HFFc6 (cell line): ENCODE measurements at places on chromosomes 6 and 20. TPM values are rescaled to one million over a fixed set of nuclear protein-coding genes. Genes with fewer than 3 reads are reported as not detected.

GRCh38 chr6:16277101-16277981, 39.0 kb downstream of the GMPR start:
- peak; percentile 87 for DNase-seq
- H3K36me3 ChIP-seq: no peaks in the 10 kb centered on the region; the same call in 1 of the 2 replicates
- peak overlapping the region; percentile 71 for H3K27ac ChIP-seq
- H3K27me3 ChIP-seq: peaks cover 13% of the 10 kb centered on the region
- peak overlapping the region; percentile 82 for H3K4me3 ChIP-seq
- H3K4me1 ChIP-seq: peaks cover 38% of the 10 kb centered on the region

DNA sequence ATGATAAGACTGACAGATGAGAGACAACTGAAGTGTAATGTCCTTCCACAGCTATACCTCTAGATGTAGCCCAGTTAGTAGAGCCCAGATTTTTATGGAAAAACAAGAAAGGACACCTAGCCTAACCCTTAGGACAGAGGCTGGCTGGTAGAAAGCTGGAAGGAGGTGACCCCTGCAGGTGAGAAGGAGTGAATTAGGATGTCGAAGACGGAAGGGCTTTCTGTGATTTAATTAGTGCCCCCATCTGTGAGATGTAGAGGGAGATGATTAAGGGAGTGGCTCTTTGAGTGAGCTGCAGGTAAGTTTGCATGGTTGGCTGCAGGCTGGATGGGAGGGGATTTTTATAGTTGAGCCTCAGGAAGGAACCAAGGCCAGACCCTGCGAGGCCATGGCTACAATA, 82.8 kb downstream of the GFRA4 start:
- no peak overlapping the region for H3K4me3 ChIP-seq
- peaks cover 8% of the 10 kb centered on the region for H3K4me1 ChIP-seq
- peaks cover 1% of the 10 kb centered on the region; the same call in 1 of the 2 replicates for H3K27me3 ChIP-seq
- DNase-seq: no peak

- peaks cover 52% of the 10 kb centered on the region for H3K36me3 ChIP-seq
- H3K27me3 ChIP-seq: peaks cover 5% of the 10 kb centered on the region
- H3K4me3 ChIP-seq: no peak overlapping the region
- no peak overlapping the region; the same call in 1 of the 2 replicates for H3K27ac ChIP-seq
- no peaks in the 10 kb centered on the region for H3K4me1 ChIP-seq
Measured at GRCh38 chr20:58992911-58993310, 11.9 kb downstream of the NELFCD start.

- no peak overlapping the region for H3K27ac ChIP-seq
- peaks cover 47% of the 10 kb centered on the region for H3K4me1 ChIP-seq
- no peaks in the 10 kb centered on the region; the same call in 1 of the 2 replicates for H3K27me3 ChIP-seq
- no peak overlapping the region for H3K4me3 ChIP-seq
Measured at GRCh38 chr20:43385914-43386313, 71.8 kb upstream of the SRSF6 start.

DNA sequence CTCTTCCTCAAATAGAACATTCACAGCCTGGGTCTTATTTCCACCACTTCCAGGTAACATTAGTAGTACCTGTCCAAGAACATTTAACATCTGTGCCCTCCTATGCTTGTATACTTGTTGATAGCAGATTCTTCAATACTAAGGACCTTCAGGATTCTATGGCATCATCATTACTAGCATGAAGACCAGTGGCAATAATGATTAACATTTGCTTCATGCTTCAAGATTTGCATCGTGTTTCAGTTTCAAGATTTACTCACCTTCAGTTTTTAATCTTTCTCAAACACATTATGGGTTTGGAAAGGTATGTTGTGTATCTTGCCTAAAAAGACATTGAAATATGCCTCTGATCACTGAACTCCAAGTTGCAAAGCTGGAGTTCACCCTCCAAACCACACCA, 412.8 kb upstream of the NRSN1 start:
- H3K4me3 ChIP-seq: no peak overlapping the region
- H3K27ac ChIP-seq: no peak overlapping the region
- H3K36me3 ChIP-seq: no peaks in the 10 kb centered on the region; the same call in 1 of the 2 replicates
- no peaks in the 10 kb centered on the region for H3K4me1 ChIP-seq

DNA sequence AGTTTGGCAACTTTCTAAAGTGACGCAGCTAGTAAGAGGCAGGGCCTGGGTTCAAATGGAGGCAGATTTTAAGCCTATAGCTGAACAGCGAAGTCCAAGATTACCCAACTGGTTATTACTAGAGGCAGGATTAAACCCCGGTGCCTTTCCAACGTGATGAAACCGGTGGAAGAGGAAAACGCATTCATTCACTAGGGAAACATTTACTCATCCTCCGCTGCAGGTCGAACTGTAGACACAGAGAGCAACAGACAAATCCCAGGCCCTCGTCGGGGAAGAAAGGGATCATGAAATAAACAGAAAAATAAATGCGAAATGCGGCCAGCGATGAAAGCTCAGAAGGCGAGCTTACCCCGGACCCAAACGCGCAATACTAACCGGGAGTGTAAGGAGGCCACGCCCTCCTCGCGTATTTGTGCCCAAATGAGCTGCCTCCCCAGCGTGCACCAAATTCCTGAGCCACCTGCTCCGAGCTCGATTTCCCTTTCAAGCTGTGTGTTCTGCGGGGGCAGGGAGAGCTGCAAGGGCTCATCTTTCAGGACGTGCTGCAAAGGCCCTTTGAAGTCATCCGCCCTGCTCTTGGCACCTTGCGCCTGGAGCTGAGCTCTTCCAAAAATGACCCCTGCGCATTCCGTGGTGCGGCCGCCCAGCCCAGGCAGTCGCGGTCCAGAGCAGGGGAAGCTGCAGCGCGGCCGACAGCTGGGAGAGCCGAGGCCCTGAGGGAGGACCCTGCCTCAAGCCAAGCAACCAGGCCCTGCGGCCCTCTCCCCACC, 46.9 kb downstream of the PDYN start:
- H3K27me3 ChIP-seq: peaks cover 55% of the 10 kb centered on the region
- DNase-seq: no peak
- no peaks in the 10 kb centered on the region for H3K36me3 ChIP-seq
- H3K27ac ChIP-seq: no peak overlapping the region
- peaks cover 6% of the 10 kb centered on the region; the same call in 1 of the 2 replicates for H3K4me1 ChIP-seq
- peak overlapping the region; percentile 22; the same call in 1 of the 2 replicates for H3K4me3 ChIP-seq

GRCh38 chr6:144181639-144182038, 31.3 kb downstream of the STX11 start:
- H3K4me3 ChIP-seq: no peak overlapping the region
- H3K27ac ChIP-seq: no peak overlapping the region
- peaks cover 9% of the 10 kb centered on the region for H3K27me3 ChIP-seq
- no peaks in the 10 kb centered on the region for H3K36me3 ChIP-seq

DNA sequence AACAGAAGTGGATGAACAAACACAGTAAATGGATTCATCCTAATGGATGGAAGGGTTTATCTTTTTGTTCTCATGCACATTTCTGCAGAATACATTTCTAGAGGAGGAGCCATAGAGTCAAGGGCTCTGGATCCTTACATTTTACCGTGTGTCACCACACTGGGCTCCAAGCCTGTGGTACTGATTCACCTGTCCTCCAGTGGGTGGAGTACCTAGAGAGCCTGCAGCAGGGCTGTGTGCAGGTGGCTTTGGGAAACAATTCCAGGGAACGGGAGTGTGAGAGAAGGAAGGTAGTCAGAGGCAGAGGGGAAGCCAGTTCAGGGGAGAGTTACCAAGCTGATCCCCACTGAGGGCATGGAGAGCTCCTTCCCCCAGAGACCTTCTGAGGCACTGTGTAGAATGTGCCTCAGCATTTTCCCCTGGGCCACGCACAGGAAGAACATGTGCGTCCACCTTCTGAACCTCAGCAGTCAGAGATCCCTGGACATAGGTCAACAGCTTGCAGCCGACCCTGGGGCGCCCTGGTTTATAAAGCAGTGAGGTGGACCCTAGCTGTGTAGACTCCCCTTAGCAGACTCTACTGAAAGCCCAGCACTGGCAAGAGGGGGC, 85.3 kb upstream of the SLC22A23 start:
- DNase-seq: no peak
- H3K36me3 ChIP-seq: no peaks in the 10 kb centered on the region
- H3K4me3 ChIP-seq: no peak overlapping the region
- peaks cover 42% of the 10 kb centered on the region for H3K27me3 ChIP-seq
- H3K4me1 ChIP-seq: no peaks in the 10 kb centered on the region

DNA sequence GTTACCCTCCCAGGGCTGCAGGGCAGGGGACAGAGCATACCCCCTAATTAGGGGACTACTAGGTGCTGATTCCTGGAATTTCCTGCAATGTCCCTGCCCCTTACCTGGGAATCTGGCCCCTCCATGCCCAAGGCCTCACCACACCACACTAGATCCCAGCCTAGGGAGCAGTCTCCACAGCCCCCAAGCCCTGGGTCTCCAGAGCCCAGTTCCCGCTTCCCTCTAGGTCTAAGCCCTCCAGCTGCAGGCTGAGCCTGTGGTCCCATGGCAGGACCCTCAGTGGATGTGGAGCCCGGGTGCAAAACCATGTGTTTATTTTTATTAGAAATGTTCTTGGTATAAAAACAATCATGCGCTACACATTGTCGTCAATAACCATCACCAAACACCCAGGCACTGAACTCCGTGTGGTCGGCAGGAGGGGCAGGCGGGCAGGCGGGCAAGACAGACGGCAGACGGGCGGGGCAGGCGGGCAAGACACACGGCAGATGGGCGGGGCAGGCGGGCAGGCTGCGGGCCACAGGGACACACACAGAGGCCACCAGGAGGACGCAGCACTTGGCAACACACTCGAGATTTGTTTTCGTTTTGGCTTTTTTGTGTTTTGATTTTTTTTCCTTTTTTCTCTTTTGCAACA, 124.2 kb downstream of the GRM4 start:
- H3K27me3 ChIP-seq: peaks cover 35% of the 10 kb centered on the region
- no peak overlapping the region for H3K4me3 ChIP-seq
- no peak for DNase-seq

GRCh38 chr20:330233-331149, 5.1 kb downstream of the SOX12 start:
- H3K36me3 ChIP-seq: peaks cover 15% of the 10 kb centered on the region
- peaks cover 34% of the 10 kb centered on the region for H3K4me1 ChIP-seq
- peak; percentile 61 for DNase-seq
- peak overlapping the region; percentile 5; the same call in 1 of the 2 replicates for H3K4me3 ChIP-seq

GRCh38 chr6:160010067-160010466, 41.2 kb downstream of the IGF2R start:
- H3K27ac ChIP-seq: peak overlapping the region; percentile 79
- H3K36me3 ChIP-seq: peaks cover 46% of the 10 kb centered on the region
- H3K4me1 ChIP-seq: peaks cover 51% of the 10 kb centered on the region
- H3K27me3 ChIP-seq: no peaks in the 10 kb centered on the region

- H3K36me3 ChIP-seq: peaks cover 43% of the 10 kb centered on the region
- peak overlapping the region; percentile 74 for H3K4me3 ChIP-seq
- DNase-seq: peak; percentile 98
- H3K27ac ChIP-seq: peak overlapping the region; percentile 99
- H3K27me3 ChIP-seq: peaks cover 3% of the 10 kb centered on the region
Measured at GRCh38 chr20:45336530-45337366, 11.5 kb downstream of the SDC4 start.

DNA sequence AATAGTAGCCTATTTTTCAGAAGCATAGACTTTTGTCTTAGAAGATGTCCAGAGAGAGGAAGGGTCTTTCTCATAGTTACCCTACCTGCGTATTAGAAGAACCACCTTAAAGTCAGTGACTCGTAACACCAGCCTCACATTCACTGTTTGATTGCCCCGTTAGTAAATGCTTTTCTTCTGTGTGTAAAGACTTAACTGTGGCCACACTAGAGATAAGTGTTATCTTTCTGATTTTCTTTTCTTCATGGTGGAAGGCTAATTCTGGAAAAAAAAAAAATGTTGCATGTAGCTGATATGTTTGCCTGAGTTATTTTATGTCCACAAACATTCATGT, 83.9 kb downstream of the SAMD3 start:
- DNase-seq: no peak
- no peaks in the 10 kb centered on the region; the same call in 1 of the 2 replicates for H3K27me3 ChIP-seq
- H3K36me3 ChIP-seq: no peaks in the 10 kb centered on the region; the same call in 1 of the 2 replicates
- H3K27ac ChIP-seq: no peak overlapping the region
- no peak overlapping the region for H3K4me3 ChIP-seq
- peaks cover 6% of the 10 kb centered on the region for H3K4me1 ChIP-seq

DNA sequence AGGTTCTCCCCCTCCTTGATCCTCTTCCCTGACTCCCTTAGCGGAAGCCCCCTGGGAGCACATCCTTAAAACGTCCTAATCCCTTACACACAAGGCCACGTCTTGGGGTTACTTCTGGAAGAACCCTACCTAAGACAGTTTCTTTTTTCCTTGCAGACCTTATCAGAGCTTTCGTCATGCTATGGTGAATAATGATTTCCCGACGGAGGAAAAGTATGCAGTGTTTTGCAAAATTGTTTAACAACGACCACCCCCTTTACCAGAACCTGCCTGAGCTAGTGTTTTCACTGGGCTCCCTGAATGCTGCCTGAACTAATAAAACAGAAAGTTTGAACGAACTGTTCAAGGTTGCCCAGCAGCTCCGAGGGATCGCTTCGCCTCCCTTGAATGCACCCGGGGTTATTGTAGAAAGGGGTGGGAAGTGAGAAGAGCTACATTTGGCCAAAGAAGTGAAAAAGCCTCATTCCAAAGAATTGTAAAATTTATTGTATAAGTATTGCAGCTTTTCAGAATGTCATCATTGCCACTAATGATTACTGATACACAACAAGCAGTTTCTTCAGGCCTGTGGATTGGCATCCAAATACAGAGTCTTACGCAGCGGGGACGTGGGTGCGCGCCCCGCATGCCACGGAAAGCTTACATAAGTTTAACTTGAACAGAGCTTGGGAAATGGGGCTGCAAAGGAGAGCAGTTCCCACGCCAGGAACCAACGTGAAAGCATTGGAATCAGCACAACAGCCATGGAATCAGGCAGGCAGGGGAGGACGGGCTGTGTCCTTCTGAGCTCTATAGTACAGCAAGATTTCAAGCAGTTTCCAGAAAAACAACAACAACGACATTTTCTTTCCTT, 27.9 kb upstream of the ZBP1 start:
- DNase-seq: no peak
- H3K4me3 ChIP-seq: no peak overlapping the region
- no peak overlapping the region for H3K27ac ChIP-seq
- no peaks in the 10 kb centered on the region for H3K4me1 ChIP-seq

DNA sequence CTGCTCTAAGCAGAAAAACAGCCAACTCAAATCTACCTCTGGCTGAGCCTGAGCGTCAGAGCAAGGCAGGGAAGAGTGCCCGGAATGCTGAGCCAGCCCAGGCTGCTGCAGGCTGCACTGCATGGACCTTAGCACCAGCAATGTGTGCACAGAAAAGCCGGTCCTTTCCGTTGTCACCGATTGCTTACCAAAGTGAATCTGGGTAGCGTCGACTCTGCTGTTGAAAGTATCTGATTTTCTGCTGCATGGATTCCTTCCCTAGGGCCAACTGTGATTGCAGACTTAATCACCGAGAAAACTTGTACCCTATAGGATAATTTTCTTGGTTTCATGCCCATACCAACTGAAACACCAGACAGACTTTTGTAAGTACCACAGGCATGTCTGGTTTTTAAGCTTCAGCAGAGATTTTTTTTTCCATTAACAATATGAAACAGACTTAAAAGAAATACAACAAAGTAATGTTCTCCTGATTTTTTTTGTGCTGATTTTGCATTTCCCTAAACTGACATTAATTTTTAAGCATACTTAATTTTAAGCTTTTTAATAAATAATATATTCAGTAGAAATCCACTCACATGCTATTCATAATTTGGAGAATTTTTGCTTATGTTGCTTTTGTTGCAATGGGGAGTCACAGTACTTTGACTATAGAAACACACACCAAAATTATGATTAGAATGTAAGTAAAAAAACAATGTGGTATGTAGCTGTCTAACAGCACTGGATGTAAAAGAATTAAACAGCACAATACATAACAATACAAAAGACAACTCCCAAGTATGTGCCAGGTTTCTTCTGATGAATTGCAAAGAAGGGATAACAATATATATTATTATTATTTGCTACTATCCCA, 218.0 kb downstream of the THBS2 start:
- H3K4me3 ChIP-seq: peak overlapping the region; percentile 67
- H3K27ac ChIP-seq: peak overlapping the region; percentile 67
- peak; percentile 86 for DNase-seq
- H3K4me1 ChIP-seq: peaks cover 39% of the 10 kb centered on the region
- peaks cover 6% of the 10 kb centered on the region; the same call in 1 of the 2 replicates for H3K36me3 ChIP-seq

SOBP gene
- 0.05 to 0.09 TPM in 2 of 3 replicates, not detected in the other for total RNA-seq

SSTR4 gene
- not detected in 3 replicates for total RNA-seq
